ENCODE measurements at places on chromosomes 3 and 15.

DNA sequence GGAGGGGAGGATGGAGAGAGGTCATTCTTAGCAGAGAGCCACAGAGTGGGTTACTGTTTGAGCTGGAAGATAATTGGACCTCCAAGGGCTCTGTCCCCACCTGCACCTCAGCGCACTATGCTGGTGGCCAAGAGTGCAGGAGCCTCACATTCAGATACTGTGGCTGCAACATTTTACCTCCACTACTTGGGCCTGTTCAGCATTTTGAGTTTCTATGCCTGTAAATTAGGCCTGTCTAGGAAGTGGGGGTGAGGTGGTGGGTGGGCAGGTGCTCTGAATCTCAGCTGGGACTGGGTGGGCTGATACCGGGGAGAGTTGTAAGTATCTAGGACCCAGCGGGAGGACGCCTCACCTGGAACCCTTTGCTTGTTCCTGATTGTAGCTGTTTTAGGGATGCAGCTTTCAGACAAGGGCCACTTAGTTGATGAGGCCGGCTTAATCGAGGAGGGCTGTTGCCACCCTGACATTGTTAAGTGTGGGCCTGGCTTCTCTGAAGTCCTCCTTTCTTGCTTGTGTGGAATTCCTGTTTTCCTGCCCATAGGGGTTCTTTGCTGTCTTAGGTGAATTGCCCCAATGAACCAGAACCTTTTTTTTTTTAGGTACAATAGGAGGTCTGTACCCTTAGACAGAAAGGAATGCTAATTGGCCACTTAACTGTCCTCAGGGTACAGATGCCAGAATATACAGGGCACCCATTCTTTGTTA, 83.8 kb downstream of the SMAD3 start:
- no peak for DNase-seq

- DNase-seq, result no peak
Measured at GRCh38 chr15:31384568-31384967, 57.9 kb downstream of the KLF13 start.

DNA sequence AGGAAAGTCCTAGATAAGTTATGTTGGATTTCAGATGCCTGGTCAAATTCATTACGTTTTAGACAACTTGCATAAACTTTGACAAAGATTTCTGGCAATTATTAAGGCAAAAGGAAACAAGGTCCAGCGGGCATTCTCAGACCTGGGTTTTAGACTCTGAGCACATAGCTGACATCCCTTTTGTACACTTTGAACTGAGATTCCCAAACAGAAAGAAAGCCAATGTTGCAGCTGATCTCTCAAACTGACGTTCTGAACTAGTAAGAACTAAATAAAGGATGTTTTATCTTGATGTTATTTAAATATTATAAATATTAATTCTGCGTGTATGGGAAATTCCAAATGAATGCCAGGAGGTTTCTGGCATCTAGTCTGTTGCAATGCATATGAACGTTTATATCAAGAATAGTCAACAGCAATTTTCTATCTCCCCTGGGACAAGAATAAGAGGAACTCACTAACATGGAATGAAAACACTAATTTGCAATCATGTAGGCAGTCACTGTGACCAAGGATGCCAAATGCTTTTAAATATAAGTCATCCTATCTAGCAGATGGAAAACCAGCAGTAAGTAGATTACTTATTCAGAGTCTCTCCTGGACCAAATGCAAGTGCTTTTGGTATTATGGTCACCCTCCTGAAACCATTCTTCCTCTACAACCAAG, 202.1 kb downstream of the GREM1 start:
- DNase-seq, result no peak

GRCh38 chr3:25288413-25288812, 139.7 kb upstream of the RARB start:
- no peak for DNase-seq

- DNase-seq, result no peak
Measured at GRCh38 chr15:39115379-39116057, 465.4 kb upstream of the THBS1 start.

DNA sequence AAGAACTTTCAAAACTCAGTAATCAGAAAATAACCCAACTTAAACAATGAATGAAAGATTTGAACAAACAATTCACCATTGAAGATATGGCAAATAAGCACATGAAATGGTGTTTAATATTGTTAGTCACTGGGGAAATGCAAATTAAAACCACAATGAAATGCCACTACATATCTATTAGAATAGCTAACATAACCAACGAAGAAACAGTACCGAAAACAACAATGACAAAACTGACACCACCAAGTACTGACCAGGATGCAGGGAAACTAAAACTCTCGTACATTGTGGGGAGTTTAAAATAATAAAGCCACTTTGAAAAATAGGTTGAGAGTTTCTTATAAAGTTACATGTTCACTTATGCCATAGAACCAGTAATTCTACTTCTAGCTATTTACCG, 69.1 kb downstream of the KBTBD8 start:
- no peak for DNase-seq

- DNase-seq, result no peak
Measured at GRCh38 chr15:68081869-68082505, 27.9 kb downstream of the PIAS1 start.

- DNase-seq, result no peak
Measured at GRCh38 chr3:170809007-170809974, 60.7 kb downstream of the RPL22L1 start.

DNA sequence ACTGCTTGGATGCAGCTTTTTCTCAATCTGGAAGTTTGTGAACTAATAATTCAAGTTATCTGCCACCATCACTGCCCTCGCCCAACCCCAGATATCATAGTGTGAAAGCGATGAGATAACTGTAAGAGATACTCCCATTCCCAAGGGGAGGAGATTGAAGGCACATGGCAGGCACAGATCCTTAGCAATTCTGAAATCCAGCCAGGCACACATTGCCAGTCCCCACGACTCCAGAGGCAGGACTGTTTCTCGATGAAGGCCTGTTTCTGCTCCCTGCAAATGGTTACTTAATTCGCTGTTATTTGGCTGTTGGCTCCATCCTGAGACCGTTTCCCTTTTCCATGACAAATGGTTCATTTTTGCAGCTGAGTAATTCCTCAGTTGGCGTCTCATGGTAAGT, 63.2 kb upstream of the NEDD4 start:
- DNase-seq, result no peak

- no peak for DNase-seq
Measured at GRCh38 chr3:21446945-21447475, 304.0 kb downstream of the ZNF385D start.

DNA sequence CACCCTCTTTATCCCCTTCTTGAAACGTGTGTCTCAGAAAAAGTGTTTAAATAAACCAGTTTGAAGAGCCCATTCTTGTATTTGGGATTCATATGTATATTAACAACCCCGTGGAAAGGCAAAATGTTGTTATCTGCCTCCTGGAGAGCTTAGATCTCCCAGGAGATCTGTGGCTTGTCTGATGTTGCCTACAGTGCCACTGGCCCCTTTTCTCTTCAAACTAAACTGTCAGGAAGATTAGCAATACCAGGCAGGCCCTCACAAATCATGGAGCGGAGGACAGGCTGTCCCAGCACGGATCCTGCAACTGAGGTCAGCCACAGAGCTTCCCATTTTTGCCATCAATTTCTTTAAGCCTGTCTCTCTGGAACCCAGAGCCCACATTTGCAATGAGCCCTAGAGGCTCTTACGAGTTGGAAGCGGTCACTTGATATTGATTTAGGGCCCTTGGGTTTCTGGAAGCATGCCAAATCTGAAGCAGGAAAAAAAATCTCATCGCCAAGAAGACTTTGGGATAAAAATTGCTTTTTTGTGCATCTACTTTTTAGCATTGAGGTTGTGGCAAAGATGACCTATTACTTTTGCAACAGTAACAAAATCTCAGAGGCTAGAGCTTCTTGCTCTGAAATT, 234.1 kb downstream of the OPA1 start:
- no peak for DNase-seq

DNA sequence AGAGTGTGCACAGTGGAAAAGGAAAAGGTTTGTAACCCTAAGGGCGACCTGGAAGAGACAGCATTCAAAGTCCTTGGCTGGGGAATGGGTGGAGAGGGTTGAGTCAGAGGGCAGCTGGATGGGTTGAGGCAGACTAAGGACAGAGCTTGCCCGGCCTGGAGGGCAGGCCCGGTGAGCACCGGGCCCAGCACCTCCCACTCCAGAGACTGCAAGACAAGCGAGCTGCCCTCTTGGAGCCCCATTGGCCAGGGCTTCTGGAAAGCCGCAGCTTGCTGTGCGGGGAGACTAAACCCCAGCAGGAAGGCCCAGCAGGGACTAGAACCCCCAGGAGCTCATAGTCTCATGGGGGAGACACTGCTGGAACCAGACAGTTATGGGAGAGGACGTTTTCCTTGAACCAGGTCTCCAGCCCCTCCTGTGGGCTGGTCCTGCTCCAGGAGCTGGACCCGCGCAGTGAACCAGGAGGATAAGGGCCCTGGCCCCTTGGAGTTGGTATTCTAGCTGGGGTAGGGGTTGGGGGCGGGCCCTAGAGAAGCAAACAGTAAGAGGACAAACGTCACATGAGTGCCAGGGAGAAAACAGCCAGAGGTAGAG, 59.1 kb downstream of the RGMA start:
- DNase-seq, result no peak

GRCh38 chr3:196883361-196883760, 15.6 kb downstream of the SENP5 start:
- no peak for DNase-seq

GRCh38 chr3:49903451-49904424, at the start of gene MST1R:
TSS of gene MST1R (minus strand) at chr3:49903873. CDS start at chr3:49903609, 264 bp downstream.
- DNase-seq, result peak; percentile 57

- no peak for DNase-seq
Measured at GRCh38 chr15:53576841-53577240, 182.6 kb downstream of the WDR72 start.

GRCh38 chr3:158711886-158712285, 20.4 kb downstream of the RARRES1 start:
- no peak for DNase-seq

DNA sequence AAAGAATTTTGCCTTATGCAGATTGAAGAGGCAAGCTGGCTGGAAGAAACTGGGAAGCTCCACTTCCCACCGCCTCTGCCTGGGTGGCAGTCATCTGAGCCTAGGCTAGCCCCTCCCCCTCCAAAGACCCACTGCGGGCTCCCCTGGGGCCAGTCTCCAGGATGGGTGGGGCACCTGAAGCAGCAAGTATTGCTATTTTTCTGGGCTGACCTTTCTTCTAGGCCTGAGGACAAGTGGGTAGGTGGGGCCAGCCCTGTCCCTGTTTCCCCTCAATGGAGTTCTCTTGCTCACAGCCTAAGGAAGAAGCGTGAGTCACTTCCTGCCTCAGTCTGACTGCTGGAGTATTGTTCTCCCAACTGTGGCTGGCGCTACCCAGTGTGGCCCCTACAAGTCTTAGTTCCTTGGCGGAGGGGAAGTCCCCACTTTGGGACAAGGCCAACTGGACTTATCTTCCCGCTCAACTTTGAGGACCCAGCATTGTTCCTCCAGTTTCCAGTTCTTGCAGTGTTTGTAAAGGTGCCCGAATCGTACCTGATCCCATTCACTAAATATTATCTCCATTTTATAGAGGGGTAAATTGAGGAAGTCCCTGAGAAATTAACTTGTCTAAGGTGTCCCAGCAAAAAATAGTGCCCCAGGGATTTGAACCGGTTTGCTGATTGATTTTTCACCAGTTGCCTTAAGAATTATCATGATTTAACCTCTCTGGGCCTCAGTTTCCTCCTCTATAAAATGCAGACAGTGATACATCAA, 1.4 kb downstream of the FURIN start:
- DNase-seq, result no peak

- DNase-seq, result no peak
Measured at GRCh38 chr3:4849136-4849535, 130.1 kb upstream of the BHLHE40 start.

GRCh38 chr15:90588427-90588826, 58.7 kb downstream of the CRTC3 start:
- no peak for DNase-seq

DNA sequence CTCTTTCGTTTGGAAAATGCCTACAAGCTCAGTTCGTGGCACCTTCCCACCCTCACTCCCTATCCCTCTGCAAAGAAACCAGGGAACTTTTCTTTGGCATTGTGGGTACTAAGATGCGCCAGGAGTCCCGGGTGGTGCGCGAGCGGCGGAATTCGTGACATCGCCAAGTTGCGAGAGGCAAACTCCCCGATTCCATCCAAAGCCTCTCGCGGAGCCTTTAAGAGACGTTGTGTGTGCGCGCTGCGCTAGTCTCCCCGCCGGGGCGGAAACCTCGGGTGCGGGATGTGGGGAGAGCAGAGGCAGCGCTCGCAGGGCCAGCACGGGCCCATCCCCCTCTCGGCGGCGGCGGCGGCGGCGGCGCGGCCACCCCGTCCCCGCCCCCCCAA, 443 bp upstream of the NR2F2 start:
- DNase-seq, result no peak

- no peak for DNase-seq
Measured at GRCh38 chr3:144031938-144032337, 60.3 kb downstream of the DIPK2A start.

DNA sequence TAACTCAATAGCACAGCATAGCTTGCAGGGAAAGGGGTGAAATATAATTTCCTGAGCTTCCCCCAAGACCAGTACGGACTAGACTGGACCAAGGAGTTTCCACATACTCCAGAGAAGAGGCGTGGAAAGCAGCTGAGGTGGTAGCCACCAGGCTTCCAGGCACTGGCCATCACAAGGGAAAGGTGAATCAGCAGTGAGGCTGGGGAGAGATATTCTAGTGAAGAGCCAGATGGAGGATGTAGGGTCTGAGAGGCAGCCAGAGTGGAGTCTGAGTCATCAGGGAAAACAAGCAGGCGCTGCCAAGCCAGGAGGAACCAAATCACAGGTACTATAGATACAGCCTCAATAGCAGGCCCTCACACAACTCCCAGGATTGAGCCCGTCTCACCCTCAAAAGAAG, 9.6 kb upstream of the RASA2 start:
- no peak for DNase-seq

DNA sequence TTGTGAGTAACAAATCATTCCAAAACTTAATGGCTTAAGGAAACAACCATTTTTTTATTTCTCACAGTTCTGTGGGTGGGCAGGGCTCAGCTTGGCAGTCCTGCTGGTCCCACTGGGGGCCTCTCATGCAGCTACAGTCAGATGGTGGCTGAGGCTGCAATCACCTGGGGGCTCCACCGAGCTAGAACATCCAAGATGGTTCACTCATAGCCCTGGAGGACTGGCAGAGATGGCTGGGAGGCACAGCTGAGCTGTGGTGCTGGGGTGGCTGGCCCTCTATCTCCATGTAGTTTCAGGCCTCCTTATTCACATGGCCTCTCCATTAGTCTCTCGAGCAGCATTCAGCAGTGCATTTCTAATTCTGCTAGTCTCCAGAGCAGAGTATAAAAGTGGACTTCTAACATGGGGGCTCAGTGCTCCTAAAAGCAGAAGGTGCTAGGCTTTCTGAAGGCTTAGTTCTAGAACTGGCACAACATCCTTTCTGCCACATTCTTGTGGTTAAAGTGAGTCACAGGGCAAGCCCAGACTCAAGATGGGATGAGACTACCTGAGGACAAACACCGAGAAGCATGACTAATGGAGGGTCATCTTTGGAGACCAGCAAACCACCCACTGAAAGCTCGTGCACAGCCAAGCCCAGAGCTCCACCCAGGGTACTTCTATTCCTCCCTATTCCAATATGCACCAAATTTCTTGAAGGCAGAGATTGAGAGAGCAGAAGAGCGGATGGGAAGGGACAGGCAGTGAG, 6.3 kb downstream of the CAV3 start:
- DNase-seq, result no peak

GRCh38 chr3:7275396-7275795, 414.5 kb downstream of the GRM7 start:
- no peak for DNase-seq

GRCh38 chr3:31027191-31027761, 132.8 kb upstream of the GADL1 start:
- DNase-seq, result no peak

All from stimulated activated CD8-positive, alpha-beta memory T cell treated with anti-CD3 and anti-CD28 coated beads, Interleukin-7, amount 100 ng/mL, for 24 hours (primary cell).